Activated B cell treated with CpG ODN at 0.5 μM for 24 hours (primary cell): ENCODE measurements at places on chromosomes 4 and X.

DNA sequence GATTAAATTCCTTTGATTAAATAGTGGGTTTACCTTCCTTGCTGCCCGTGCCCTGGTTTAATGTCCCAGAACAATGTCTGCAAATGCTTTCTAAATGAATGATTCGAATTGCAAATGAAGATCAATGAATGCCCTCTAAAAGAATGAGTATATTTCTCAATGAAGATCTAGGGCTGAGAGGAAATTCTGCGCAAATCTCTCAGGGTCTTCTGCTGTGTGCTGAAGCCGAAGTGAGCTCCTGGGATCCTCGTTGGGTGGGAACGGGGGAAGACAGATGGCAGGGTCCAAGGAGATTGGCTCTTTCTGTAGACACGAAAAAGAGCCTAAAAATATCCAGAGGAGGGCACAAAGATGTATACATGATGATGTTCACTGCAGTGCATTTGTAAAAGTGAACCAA lies 224.8 kb downstream of the STIM2 start:
- peaks cover 40% of the 10 kb centered on the region for H3K27me3 ChIP-seq
- H3K4me3 ChIP-seq = no peak overlapping the region
- H3K4me1 ChIP-seq = peaks cover 11% of the 10 kb centered on the region
- H3K36me3 ChIP-seq = no peaks in the 10 kb centered on the region
- no peak overlapping the region for H3K27ac ChIP-seq
- no peak for DNase-seq

- no peak overlapping the region for H3K4me3 ChIP-seq
- no peaks in the 10 kb centered on the region for H3K36me3 ChIP-seq
- H3K27me3 ChIP-seq = peaks cover 4% of the 10 kb centered on the region
- DNase-seq = no peak
- no peak overlapping the region for H3K27ac ChIP-seq
Observed at GRCh38 chr4:183823434-183823833, 81.7 kb upstream of the STOX2 start.

DNA sequence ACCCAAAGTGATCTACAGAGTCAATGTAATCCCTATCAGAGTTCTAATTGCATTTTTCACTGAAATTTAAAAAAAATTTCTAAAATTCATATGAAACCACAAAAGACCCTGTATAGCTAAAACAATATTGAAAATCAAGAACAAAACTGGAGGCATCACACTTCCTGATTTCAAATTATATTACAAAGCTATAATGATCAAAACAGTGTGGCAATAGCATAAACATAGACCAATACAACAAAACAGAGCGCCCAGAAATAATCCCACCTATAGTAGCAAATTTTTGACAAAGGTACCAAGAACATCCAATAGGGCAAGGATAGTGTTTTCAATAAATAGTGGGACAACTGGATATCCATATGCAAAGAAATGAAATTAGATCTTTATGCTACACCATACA lies 59.4 kb upstream of the PRKG2 start:
- H3K27me3 ChIP-seq = no peaks in the 10 kb centered on the region
- DNase-seq = no peak
- no peak overlapping the region for H3K27ac ChIP-seq
- H3K4me1 ChIP-seq = no peaks in the 10 kb centered on the region
- H3K36me3 ChIP-seq = no peaks in the 10 kb centered on the region
- no peak overlapping the region for H3K4me3 ChIP-seq

- DNase-seq = no peak
- no peak overlapping the region for H3K4me3 ChIP-seq
- H3K27ac ChIP-seq = no peak overlapping the region
- H3K27me3 ChIP-seq = no peaks in the 10 kb centered on the region
- H3K36me3 ChIP-seq = no peaks in the 10 kb centered on the region
Observed at GRCh38 chr4:61374447-61374891, 174.3 kb downstream of the ADGRL3 start.

DNA sequence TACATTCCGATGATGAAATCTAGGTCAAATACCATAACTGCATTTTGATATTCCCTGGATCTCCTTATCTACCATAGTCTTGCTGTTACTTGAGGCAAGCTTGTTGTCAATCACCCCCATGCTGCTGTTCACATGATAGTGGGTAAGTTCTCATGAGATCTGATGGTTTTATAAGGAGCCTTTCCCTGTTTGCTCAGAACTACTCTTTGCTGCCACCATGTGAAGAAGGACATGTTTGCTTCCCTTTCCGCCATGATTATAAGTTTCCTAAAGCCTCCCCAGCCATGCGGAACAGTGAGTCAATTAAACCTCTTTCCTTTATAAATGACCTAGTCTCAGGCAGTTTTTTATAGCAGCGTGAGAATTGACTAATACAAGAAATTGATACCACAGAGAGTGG lies 432.0 kb downstream of the GLUD2 start:
- H3K36me3 ChIP-seq = no peaks in the 10 kb centered on the region
- H3K27me3 ChIP-seq = no peaks in the 10 kb centered on the region
- no peaks in the 10 kb centered on the region for H3K4me1 ChIP-seq
- no peak for DNase-seq

DNA sequence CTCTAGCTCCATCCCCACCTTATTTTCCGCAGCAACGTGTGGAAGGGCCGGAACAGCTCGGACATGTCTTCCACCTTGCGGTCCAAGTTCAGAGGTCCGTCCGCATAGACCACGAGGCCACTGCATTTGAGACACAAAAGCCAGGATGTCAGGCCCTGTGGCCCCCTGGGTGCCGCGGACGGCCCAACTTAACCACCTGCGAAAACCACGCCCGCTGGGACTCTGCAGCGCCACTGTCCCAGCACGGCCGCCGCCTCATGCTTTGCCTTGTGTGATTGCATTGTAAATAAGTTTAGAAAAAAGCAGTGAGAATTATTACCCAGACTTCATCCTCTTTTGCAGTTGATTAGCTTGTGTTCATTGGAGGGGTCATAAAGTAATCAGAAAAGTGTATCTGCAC lies 58.2 kb upstream of the MXD4 start:
- H3K27ac ChIP-seq = no peak overlapping the region
- H3K4me1 ChIP-seq = no peaks in the 10 kb centered on the region
- H3K36me3 ChIP-seq = no peaks in the 10 kb centered on the region
- no peak for DNase-seq
- peaks cover 4% of the 10 kb centered on the region for H3K27me3 ChIP-seq

DNA sequence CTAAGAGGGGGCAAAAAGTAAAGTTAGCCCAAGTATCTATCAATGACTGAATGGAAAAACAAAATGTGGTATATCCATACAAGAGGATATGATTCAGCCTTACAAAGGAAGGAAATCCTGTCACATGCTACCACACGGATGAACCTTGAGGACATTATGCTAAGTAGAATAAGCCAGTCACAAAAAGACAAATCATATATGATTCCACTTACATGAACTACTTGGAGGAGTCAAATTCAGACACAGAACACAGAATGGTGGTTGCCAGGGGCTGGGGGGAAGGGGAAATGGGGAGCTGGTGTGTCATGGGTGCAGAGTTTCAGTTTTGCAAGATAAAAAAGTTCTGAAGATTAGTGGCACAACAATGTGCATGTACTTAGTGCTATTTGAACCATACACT lies 101.8 kb downstream of the SH3KBP1 start:
- peaks cover 10% of the 10 kb centered on the region for H3K36me3 ChIP-seq
- H3K4me1 ChIP-seq = peaks cover 50% of the 10 kb centered on the region
- no peak for DNase-seq
- H3K27ac ChIP-seq = no peak overlapping the region

- no peak overlapping the region for H3K4me3 ChIP-seq
- DNase-seq = no peak
- H3K27ac ChIP-seq = no peak overlapping the region
- no peaks in the 10 kb centered on the region for H3K27me3 ChIP-seq
- no peaks in the 10 kb centered on the region for H3K36me3 ChIP-seq
- no peaks in the 10 kb centered on the region for H3K4me1 ChIP-seq
Observed at GRCh38 chrX:113933931-113934330, 650.0 kb upstream of the HTR2C start.

- no peak overlapping the region for H3K4me3 ChIP-seq
- H3K27ac ChIP-seq = no peak overlapping the region
- no peak for DNase-seq
- peaks cover 4% of the 10 kb centered on the region for H3K4me1 ChIP-seq
- H3K36me3 ChIP-seq = no peaks in the 10 kb centered on the region
- H3K27me3 ChIP-seq = no peaks in the 10 kb centered on the region
Observed at GRCh38 chr4:180153587-180153986, 2089.6 kb upstream of the TENM3 start.

DNA sequence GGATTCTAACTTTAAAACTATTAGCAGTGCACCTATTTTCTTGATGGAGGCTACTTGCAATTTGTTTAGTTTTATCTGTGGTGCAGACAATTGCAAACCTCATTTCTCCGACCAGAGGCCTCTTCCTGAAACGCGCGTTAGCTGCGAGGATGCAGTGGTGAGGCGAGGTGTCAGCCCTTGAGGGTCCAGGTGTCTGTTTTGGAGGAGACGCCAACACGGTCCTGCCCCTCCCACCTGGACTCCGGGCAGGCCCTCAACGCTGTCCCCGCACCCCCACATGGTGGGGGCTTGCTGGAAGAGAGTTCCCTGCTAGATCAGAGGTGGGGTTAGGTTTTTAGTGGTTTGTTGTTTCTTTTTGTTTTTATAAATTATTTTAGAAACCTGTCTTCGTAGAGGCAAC lies 34.4 kb downstream of the PCGF3 start:
- H3K27me3 ChIP-seq = no peaks in the 10 kb centered on the region
- H3K27ac ChIP-seq = no peak overlapping the region
- peaks cover 1% of the 10 kb centered on the region for H3K4me1 ChIP-seq
- H3K4me3 ChIP-seq = no peak overlapping the region

- peaks cover 5% of the 10 kb centered on the region for H3K4me1 ChIP-seq
- H3K27ac ChIP-seq = no peak overlapping the region
- DNase-seq = no peak
- H3K4me3 ChIP-seq = no peak overlapping the region
Observed at GRCh38 chr4:176436293-176436973, 116.7 kb downstream of the SPCS3 start.

- H3K4me3 ChIP-seq = no peak overlapping the region
- H3K27me3 ChIP-seq = peaks cover 6% of the 10 kb centered on the region
- H3K27ac ChIP-seq = no peak overlapping the region
- no peaks in the 10 kb centered on the region for H3K36me3 ChIP-seq
- no peak for DNase-seq
Observed at GRCh38 chr4:16031546-16032395, 52.1 kb downstream of the PROM1 start.

DNA sequence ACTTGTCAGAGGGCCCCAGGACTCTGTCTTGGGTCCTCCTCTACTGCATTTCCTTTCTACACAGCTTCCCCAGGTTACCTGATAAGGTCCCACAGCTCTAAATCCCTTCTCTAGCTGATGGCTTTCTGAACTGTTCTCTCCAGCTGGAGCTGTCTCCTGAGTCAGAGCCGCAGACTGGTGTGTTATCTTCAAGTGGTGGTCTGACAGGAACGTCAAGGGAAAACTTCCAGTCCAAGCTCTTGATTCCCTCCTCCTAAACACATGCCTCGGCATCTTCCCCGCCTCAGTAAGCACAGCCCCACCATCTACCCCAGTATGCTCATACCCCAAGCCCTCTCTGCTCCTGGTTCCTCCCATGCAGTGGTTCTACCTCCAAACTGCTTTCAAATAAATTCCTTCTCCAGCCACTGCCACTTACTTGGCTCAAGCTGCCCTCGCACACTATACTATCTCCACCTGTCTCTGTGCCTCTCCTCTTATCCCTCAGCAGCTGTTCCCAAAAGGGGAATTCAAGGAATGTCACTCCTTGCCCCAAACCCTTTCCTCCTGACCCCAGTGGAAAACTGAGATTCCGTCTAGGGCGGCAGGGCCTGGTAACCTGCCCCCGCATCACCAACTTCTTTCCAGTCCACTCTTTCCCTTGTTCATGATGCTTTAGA lies 17.2 kb upstream of the CENPU start:
- H3K36me3 ChIP-seq = peaks cover 32% of the 10 kb centered on the region
- H3K4me1 ChIP-seq = peaks cover 7% of the 10 kb centered on the region
- no peaks in the 10 kb centered on the region for H3K27me3 ChIP-seq
- H3K27ac ChIP-seq = no peak overlapping the region

DNA sequence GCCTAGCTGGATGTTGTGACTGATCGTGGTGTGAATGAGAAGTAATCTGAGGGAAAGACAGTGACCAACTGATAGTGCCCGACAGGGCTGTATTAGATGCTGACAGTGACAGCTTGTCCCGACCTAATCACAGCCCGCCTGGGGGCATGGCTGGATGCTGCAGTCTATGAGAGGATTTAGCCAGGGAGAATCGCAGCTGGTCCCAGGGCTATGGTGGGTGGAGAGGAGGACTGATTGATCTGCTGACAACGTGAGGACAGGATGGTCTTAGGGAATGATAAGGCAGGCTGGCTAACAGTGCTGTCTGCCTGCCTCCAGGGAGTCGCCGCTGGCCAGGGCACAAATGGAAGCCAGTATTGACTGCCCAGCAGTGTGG lies 621 bp upstream of the SUV39H1 start:
- no peaks in the 10 kb centered on the region for H3K27me3 ChIP-seq
- DNase-seq = no peak
- peak overlapping the region; percentile 88 for H3K4me3 ChIP-seq
- H3K36me3 ChIP-seq = peaks cover 24% of the 10 kb centered on the region
